GM13976 (cell line): ENCODE measurements at places on chromosomes 6 and 20.

DNA sequence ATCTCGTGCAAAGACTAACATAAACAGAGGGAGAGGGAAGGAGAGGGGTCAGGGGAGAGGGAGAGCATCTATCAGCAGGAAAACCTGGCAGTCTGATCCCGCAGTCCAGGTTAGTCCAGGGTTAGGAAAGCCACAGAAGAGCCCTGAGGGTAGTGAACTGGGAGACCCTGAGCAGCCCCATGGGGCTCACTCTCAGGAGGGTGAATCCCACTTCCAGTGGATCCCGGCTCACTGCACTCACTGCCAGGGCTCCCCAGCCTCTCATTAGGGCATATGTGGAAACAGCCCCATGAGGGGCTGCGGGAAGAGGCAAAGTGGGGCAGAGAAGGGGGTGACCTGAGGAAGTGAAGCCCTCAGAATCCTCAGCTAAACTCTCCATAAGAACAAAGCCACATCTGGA, 329.9 kb downstream of the UBE3D start:
- DNase-seq = no peak

DNA sequence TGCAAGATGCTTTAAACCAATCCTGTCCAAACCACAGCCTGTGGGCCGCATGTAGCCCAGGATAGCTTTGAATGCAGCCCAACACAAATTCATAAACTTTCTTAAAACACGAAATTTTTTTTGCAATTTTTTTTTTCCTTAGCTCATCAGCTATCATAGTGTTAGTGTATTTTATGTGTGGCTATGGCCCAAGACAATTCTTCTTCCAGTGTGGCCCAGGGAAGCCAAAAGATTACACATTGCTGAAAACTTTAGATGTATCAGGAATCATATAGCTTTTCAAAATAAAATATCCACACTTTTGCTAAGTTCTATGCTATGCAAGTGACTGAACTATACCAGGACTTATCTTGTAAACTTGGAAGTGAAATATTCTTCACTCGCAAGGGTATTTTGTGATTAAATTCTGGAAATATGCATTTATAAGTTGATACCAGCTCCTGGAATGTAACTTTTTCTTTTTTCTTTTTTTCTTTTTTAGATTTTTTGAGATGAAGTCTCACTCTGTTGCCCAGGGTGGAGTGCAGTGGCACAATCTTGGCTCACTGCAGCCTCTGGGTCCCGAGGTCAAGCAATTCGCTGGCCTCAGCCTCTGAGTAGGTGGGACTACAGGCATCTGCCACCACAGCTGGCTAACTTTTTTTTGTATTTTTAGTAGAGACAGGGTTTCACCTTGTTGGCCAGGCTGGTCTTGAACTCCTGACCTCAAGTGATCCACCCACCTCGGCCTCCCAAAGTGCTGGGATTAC, 49.8 kb downstream of the MTHFD1L start:
- DNase-seq = no peak

DNA sequence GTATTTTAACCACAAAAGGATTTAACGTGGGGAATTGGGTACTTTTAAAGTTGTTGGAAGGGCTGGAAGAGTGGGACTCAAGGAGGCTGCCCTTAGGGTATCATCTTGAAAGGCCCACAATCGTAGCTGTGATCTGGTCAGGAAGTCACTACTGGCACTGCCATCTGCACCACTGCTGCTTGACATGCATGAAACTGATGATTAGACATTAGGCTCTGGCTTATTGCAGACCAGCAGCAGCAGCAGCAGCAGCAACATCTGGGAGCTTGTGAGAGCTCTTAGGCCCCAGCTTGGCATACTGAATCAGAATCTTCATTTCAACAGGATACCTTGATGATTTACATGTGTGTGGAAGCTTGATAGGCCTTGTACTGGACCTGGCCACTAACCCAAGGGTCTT, 68.6 kb downstream of the PHF20 start:
- no peak for DNase-seq

DNA sequence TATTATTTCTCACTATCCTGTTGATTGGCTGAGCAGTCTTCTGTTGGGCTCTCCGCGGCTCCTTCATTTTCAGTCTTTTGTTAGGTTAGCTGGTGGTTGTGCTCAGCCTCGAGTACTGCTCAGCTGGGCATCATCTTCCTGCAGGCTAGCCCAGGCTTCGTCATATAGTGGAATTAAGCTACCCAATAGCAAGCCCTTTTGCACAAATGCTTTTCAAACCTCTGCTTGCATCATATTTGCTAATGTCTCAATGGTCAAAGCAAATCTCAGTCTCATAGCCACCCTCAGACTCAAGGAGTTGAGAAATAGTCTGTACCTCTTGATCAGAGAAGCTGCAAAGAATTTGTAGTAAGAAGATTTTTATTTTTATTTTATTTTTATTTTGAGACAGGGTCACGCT, 23.7 kb downstream of the STX11 start:
- no peak for DNase-seq

DNA sequence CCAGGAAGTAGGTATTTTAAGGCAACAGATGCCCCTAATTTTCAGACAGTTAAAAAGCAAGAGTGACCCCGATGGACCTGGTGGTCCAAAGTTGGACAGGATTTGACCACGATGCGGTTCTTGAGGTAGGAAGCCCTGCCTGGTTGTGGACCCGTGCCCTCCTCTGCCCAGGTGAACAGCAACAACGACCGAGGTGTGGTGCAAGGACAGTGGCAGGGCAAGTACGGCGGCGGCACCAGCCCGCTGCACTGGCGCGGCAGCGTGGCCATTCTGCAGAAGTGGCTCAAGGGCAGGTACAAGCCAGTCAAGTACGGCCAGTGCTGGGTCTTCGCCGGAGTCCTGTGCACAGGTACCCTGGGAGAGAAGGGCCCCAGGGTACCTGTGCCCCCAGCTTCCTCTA, 18.7 kb downstream of the TGM6 start:
- DNase-seq = no peak

GRCh38 chr6:147872002-147872401, 363.5 kb downstream of the SAMD5 start:
- DNase-seq = no peak

DNA sequence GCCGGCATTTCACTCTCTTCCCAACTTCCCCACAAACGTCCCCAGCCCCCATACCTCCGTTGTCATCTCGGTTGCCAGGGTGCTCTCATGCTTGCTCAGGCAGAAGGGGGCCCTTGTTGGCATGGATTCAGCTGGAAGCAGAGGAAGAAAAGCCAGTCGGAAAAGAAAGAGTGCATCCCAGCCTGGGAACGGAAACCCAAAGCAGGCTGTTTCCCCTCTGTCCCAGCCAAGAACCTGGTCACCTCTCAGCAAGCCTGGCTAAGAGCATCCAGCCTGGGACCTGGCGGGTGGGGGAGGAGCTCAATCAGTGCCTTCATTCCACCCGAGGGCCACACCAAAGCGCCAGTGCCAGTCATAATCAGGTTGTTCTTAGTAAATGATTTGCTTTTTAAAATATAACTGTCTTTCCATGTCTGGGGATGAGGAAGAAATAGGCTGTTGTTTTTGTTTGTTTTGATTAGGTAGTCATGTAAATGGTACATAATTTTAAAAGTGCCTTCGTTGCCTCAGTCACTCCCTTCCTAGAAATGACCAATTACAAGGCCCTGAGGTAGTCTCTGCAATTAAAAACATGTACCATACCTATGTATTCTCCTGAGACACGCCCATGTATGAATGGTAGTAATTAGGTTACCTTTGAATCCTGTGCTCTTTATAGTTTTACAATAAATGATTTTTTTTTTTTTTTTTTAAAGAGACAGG, 21.1 kb downstream of the CHMP4B start:
- no peak for DNase-seq

GRCh38 chr6:120272038-120272437, 922.5 kb upstream of the MAN1A1 start:
- DNase-seq = no peak

- DNase-seq = no peak
These were observed 765 bp downstream of the IRAK1BP1 start for GRCh38 chr6:78868116-78868515.

GRCh38 chr20:20192366-20192765, 140.0 kb downstream of the CFAP61 start:
- DNase-seq = no peak

GRCh38 chr6:161232010-161232409, 41.9 kb downstream of the AGPAT4 start:
- DNase-seq = no peak

- DNase-seq = no peak
These were observed 77.5 kb upstream of the PDE7B start for GRCh38 chr6:135774006-135774405.

- DNase-seq = no peak
These were observed 44.4 kb downstream of the UQCC2 start for GRCh38 chr6:33667072-33667471.

DNA sequence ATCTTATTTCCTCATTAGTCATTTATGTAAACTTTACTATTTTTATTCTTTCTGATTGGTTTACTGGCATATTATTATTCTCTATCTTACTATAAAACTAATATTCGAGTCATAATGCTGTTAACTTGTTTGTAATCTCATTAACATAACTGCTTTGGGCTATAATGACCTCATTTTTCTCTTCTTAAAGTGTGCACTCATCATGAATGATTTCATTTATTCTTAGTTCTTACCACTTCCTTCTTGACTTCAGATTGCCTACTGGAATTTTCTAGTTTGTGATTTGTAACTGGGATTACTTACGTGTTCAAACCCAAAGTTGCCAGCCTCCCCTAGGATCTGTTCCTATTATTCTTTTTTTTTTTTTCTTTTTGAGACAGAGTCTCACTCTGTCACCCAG, 91.8 kb upstream of the TNFAIP3 start:
- DNase-seq = no peak

- no peak for DNase-seq
These were observed 219.8 kb upstream of the MANEA start for GRCh38 chr6:95357380-95358020.

GRCh38 chr20:8115436-8115835, 16.6 kb upstream of the PLCB1 start:
- no peak for DNase-seq

DNA sequence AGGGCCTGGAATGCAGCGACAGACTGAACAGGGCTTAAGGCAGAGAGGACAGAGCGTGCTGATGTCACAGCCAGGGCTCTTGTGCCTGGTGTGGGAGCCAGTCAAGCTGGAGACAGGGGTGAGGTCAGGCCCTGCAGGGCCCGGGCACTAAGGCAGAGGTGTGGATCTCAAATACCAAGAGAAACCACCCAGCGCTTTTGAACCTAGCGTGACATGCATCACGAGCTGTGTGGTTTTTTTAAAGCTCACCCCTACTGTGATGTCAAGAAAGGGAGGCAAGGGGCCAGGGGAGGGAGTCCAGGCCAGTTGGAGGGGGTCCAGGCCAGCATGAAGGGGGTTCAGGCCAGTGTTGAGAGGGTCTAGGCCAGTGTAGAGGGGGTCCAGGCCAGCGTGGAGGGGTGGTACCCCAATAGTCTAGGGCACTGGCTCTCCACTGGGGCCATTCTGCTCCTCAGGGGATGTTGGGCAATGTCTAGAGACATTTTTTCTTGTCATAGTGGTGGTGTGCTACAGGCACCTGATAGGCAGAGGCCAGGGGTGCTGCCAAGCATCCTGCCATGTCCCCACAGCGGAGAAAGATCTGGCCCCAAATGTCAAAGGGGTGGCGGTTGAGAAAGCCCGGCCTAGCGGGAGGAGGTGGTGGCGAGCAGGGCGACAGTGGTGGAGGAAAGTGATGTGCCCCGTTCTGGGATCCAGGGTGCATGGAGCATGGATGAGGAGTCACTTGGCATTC, 42.6 kb downstream of the RBM38 start:
- no peak for DNase-seq

- DNase-seq = no peak
These were observed 524.4 kb downstream of the TFAP2A start for GRCh38 chr6:9890469-9890868.

DNA sequence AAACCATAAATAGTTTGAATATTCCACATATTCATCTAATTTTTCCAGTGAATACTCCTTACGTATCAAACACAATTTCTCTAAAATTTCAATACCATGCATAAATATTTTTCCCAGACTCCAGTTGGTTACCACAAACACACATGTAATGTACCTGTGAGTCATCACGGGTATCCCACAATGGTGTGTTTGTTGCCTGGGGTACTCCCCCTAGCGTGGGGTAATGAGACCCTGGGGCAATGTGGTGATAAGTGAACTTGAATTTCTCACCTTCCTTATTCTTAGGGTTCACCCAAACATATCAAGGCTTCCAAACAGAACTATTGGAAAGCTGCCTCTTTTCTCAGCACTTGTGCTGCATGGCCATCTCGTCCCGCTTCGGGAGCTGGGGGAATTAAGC, 51.0 kb downstream of the STX7 start:
- no peak for DNase-seq

DNA sequence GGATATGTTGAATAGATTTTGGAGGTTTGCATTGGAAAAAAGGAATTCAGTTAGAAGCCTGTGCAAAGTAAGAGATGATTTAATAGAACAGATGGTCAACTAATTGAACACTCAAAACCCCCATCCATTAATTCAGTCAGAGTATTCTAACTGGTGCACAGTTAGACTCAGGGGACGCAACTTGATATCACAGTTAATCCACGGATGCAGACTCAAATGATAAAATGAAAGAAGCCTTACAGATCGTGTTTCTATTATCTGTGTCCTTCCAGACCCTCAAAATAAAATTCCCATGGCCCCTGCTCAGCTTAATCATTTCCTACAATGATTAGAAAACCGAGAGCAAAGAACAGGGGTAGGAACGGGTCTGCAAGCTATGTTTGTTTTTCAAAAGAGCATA, 45.4 kb upstream of the DTNBP1 start:
- DNase-seq = no peak

- DNase-seq = no peak
These were observed 14.0 kb upstream of the COL10A1 start for GRCh38 chr6:116139917-116140316.

DNA sequence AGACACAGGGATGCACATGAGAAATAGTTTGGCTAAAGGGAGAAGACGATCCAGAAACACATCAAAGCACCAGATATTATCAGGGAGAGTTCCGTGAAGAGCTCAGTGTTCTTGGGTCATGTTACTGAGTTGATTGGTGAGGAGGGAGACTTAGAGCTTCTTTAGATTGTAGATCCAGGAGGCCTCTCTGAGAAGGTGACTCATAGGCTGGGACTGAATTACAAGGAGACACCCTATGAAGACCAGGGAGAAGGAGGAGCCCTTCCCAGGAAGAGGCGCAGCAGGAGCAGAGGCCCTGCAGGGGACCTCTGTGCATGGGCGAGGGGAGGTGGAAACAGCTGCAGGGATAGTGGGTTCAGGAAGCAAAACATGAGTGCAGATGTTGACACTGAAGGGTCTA, 196.5 kb downstream of the SLC24A3 start:
- DNase-seq = no peak
